RPMI8226 (cell line): ENCODE measurements at places on chromosomes 16 and 17.

- peak; percentile 70 for DNase-seq
Observed at GRCh38 chr17:64092952-64093451, 36.9 kb downstream of the ERN1 start.

DNA sequence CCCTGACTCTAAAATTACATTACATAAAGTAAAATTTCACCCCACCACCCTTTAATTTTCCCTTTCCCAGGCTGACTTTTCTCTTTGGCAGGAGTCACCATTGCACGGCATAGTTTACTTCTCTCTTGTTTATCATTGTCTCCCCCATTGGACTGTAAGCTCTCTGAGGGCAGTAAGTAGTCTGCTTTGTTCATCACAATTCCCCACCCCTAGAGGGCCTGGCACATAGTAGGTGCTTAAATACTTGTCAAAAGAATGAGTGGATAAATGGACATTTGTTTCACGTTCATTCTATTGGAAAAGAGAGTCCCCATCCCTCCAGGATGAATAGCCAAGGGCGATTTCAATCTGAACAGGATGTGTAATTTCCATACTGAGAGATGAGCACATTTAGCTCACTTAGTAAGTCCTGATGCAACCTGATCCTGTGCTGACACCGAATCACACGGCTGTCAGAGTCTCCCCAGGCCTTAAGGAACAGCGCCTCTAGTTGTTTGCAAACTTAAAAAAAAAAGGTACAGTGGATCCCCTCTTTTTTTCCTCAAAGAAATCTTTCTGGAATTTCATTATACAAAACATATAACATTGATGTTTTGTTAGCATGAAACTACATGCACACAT is 54.0 kb downstream of the AKAP1 start:
- DNase-seq: no peak

DNA sequence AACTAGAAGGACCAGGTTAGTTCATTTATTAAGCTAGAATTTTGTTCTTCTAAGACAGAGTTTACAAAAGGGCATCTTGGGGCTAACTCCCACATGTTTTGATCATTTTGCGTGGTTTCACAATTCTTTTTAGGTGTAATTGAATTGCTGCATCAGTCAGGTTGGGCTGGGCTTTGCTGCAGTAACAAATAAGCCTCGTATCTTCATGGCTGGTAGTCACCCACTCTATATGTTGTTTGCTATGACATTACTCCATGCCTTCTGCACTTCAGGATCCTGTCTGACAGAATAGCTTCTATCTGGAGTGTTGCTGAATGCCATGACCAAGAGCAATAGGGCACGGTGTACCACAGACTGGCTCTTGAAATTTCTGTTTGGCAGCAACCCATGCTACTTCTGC is 10.6 kb upstream of the IRX3 start:
- DNase-seq: no peak

GRCh38 chr17:48457080-48457836 is 27.2 kb upstream of the SKAP1 start:
- peak; percentile 83 for DNase-seq
